ENCODE measurements at places on chromosomes 2 and 18.

DNA sequence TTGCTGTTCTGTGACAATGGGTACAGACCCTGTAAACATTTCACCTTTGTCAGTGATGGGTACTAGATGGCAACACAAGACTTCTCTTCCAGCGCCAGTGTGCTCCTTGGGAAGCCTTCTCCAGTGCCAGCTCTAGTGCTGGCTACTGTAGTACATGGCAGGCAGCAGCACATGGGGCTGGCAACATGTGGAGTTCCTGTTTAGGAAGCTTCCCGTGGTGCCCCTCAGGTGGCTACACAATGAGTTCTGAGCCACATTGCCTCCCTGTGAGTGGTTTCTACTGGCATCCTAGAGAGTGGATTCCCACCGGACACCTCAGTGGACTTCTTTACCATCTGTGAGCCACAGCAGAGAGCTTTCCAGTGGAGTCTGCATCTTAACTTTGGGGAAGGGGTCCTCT, 302.1 kb downstream of the CYRIA start:
- DNase-seq: no peak

GRCh38 chr2:42706836-42707235, 57.1 kb downstream of the OXER1 start:
- no peak for DNase-seq

DNA sequence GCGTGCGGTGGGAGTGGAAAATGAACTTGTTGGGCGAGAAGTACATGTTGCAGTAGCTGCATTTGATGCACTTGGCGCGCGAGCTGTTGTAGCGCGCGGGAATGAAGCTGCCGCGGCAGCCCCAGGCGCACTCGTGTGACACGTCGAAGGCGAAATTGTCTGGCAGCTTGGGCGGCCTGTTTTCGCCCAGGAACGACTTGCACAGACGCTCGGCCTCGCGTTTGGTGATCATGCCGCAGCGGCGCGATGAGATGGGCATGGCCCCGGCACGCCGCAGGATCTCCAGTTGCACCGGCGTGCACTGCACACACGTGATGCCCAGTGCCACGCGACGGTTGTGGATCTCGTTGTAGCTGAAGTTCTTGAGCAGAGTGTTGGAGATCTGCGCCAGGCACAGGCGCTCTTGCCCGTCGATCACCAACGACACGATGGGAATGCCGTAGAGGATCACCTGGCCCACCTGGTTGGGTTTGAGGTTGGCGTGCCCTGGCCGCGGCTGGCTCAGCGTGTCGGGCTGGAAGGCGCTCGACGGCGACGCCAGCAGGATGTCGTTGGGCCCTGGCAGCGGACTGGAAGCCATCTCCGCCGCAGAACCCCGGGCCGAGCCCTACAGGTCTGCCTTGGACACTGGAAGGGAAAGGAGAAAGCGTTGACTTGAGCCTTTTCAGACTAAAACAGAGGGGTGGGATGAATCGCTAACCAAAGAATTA, 2.7 kb downstream of the SKOR2 start:
- no peak for DNase-seq

DNA sequence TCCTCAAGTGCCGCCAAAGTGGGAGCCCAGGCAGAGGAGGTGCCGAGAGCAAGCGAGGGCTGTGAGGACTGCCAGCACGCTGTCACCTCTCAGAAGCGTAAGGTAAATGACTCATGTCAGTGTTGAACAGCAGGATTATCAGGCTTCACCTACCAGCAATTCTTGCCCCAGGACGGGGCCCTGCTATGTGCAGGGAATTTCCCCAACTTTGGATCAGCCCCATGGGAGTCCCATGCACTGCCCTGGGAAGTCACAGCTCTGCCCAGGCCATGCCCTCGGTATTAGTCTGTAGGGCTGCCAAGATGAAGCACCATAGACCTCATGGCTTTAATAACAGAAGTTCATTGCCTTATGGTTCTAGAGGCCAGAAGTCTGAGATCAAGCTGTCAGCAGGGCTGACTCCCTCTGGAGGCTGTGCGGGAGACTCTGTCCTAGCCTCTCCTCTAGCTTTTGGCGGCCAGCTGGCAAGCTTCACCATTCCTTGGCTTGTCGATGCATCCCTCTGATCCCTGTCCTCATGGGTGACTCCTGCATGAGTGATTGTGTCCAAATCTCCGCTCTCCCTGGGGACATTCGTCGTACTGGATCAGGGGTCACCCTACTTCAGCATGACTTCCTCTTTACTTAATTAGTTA, 55.9 kb downstream of the TRPM8 start:
- DNase-seq: no peak

DNA sequence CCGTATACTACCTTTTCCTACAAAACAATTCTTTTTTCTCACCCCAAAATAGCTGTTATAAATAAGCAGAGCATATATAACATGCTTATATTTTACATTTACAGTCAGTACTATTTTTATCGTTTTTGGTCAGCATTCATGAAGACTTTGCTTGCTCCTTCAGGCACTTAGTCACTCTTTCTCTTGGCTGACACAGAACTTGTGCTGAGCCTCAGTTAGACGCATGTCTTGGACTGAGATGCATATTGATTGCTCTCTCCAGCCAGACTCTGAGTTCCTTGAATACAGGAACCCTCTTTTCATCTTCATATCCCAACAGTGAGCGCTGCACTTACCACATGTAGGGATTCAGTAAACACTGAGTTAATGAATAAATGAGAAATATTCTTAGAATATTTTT, 158.3 kb downstream of the RTN4 start:
- no peak for DNase-seq

DNA sequence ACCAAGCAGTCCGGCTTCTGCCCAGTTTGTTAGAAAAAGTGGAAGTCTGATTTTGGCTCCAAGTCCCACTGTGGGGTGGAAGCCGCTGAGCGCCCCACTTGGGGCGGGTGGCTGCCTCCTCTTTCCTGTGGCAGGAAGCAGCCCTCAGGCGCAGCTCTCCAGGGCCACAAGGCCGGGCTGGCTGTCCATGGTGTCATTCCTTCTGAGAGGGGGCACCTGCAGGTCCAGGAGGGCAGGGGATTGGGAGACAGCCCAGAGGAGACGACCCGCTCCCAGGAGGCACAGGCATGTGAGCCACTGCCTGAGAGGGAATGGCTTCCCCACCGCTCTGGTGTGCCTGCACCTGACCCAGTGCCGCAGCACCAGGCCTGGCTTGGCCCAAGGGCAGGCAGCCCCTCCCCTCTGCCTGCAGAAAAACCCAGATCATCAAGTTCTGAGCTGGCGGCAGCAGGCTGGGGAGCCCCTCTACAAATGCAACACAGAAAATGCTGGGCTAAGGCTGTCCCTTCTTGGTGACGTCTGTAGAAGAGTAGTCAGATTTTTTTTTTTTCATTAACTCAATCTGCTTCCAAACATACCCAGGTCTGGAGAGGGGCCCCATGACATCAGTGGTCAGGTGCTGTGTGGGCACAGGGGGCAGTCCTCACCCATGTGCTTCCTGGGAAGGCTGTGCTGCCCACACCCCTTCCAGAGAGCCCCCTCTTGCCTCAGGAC, 38.4 kb downstream of the HS6ST1 start:
- DNase-seq: no peak

- DNase-seq: no peak
Observed at GRCh38 chr2:99771681-99772333, 282.0 kb upstream of the REV1 start.
